ENCODE measurements at places on chromosomes 6 and 20.

DNA sequence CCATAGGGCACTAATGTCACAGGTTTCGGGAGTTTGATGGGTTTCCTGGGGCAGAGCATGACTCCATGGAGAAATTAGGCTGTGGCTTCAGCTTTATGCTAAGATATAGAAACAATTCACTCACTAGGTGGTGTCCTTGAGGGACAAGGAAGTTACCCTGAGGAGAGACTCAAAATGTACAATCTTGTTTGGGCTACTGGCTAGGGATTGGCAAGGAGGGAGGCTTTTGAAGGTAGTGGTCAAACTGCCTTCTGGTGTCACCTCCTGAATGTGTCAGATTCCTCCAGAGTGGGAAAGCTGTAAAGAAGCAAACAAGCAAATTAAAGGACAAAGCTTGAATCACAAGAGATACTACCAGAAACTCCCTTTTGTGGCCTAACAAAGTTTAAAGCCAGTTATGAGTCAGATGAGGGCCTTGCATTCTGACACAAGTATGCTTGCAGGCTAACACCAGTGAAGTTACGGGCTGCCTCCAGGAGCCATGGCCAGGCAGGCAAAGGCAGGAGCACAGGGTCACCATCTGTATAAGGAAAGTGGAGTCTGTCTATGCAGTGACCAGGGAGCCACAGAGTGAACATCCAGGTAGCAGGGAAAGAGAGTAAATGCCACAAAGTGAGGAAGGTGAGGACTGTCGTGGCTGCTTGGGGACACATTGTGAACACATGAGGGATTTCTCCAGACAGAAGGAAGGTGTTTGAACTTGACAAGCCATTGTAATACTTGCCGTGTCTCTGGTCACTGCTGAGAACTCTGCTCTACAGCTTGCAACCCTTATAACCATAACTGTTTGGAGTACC is 107.7 kb upstream of the DTNBP1 start:
- DNase-seq = no peak

GRCh38 chr6:158605266-158605878 is 39.2 kb downstream of the DYNLT1 start:
- peak; percentile 31 for DNase-seq

DNA sequence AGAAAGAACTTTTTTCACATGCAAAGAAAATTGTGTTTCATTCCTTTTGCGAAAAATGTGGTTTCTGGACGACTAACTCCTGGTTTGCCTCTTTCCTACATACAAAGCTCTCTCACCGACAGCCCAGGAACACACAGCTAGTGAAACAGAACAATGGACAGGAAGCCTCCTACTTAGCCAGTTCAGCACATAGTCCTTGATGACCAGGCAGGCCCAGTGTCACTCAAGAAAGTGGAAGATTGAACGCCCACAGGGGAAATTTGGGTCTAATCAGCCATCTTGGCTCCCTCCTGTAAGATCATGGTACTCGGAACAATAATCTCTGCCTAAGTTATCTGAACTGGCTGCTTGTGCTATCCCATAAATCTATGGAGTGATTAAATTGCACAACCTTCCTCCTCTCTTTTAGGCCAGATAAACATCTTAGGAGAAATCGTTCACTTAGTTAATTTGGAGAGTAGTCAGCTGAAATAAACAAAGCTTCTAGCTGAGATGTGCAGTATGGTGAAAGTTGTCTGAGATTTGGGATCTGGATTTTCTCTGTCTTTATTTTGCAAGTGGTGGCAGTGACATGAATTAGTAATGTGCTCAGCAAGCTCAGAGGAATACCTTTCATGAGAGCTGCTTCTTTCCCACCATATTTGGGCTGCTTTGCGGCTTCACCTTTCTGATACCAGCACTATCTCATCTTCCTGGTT is 147.0 kb downstream of the MTFR2 start:
- DNase-seq = no peak

- DNase-seq = no peak
Measured at GRCh38 chr6:6746333-6746969, 157.9 kb downstream of the LY86 start.

GRCh38 chr6:147282566-147282959 is 78.3 kb downstream of the STXBP5 start:
- no peak for DNase-seq

- DNase-seq = no peak
Measured at GRCh38 chr6:109791301-109791700, 100.2 kb downstream of the FIG4 start.

DNA sequence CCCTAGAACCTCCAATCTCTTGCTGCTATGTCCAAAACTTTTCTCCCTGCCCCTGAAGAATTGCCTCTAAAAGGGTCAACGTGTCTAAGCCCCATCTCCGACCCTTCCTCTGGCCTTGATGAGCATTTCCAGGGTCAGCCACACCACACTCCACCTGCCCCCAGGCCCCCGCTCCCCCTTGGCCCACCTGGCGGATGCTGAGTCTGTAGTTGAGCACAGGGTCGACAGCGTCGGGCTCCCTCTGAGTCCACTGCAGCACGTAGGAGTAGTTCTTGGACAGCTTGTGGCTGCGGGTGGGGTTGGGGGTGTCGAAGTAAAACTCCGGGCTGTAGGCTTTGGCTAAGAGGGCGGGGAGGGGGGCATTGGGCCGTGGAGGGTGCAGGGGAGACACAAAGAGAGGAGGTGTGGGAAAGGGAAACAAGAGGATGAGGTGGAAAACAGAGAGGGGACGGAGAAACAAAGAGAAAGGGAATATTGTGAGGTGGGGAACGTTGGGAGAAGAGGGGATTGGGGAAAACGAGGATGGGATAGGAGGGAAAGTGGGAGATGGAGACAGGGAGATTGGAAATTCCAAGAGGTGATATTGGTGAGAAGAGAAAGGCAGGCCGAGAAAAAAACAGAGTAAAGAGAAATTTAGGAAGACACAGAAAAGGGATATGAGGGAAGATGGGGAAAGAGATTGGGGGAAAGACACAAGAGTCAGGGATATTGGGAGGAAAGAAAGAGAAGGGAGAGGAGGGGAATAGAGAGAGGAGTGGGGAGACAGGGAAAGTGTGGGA is 50.5 kb downstream of the MDGA1 start:
- no peak for DNase-seq

DNA sequence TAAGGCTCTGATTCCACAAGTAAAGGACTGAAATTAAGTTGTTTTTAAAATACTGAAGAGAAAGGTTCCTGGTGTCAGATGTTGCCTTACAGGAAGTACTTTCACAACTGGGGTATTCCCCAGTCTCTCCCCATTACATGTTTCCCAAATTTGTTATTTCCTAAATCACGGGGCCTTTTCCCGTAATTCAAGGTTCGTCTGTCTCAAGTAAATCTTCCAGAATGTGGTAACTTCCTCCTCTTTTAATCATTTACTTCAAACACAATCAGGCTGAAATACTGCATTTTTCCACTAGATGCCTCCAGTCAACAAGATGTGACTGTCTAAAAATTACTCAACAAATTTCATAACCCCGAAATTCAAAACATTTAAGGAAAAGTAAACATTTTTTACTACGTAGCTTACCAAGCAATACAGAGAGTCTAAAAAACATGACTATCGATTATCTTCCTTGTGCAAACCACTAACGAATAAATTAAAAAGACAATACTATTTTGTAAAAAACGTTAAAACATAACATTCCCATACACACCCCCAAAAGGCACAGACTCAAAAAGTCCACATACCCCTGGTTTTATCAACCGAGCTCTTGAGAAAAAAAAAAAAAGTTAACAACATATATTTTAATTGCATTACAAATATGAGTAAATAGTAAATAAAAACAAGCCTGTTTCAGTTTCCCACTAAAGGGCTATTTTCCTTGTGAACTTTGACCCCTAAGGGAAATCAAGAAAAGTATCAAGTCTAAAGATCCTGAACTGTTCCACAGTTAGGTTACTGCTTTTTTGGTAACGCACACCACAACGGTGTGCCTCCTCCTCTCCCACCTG is 1.7 kb downstream of the SOD2 start:
- DNase-seq = peak; percentile 11

DNA sequence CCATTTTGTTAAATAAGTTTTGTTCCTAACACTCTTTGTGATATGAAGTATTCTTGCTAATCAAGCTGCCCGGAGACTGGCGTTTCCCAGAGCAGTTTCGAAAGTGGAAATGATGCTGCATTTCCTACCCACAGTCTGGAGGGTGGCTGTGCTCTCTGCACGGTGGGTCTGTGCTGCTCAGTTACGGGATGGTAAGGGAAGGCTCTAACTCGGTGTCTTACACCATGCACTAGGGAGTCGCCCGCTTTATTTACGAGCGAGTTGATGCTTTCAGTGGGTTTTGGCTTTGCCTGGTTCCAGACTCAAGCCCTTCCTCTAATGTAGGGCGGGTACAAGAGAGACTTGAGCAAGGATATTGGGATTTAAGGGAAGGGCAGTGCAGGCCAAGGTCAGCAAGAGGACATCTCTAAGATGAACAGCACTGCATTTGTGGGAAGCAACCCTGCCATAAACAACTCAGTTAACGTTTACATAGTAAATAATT is 180.1 kb upstream of the AKAP12 start:
- no peak for DNase-seq

DNA sequence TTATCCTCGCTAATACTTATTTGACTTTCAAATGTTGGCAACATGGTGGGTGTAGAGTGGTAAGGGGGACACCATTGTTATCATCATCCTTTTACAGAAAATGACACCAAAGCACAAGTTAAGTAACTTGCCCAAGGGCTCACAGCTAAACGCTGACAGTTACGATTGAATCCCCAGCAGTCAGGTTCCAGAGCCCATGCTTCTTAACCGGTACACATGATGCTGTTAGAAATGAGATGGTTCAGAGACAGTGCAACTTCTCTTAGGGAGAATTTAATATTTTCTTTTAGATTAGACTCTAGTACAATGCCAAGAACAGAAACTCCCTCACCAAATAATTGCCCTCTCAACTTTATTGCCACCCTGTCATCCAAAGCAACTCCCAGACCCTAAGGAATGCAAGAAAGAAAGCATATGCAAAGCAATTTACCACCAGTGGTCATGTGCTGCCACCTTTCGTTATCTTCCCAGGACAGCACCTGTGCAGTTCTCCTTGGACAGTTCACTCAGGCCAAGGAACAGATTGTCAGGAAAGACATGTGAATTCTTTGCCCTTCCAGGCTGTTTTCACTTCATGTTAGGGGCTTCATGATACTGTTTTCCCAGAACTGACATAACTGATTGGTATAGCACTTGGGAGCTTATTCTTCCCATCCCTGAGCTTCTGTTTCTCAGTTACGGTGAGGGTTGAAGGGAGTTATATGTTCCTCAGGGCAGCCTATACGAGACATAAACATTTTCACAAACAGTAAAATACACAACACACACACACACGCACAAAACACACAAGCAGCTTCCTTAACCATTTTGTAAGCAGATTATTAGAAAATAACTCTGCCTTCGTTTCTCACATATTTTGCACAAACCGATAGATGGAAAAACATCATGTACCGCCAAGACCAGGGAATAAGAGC is 5.1 kb downstream of the HLA-DMA start:
- DNase-seq = no peak

GRCh38 chr20:62475772-62476055 is at the start of gene GATA5:
Gene GATA5 (minus strand): TSS chr20:62475995. CDS start chr20:62475521, 474 bp downstream.
- no peak for DNase-seq

DNA sequence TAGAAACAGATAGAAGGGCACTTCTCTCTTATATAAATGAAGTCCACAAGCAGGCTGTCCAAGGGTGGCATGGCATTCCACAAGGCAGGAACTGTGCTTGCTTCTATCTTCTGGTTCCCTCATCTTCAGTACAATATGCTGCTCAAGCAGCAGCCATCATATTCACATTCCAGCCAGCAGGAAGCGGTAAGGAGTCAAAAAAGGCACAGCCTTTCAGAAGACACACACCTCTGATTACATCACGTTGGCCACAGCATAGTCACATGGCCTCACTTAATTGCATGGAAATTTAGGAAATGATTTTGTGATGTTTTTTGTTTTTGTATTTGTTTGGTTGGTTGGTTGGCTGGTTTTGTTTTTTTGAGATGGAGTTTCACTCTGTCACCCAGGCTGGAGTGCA is 19.0 kb downstream of the REM1 start:
- no peak for DNase-seq

- DNase-seq = no peak
Measured at GRCh38 chr6:36266913-36267644, 2.8 kb upstream of the PNPLA1 start.

DNA sequence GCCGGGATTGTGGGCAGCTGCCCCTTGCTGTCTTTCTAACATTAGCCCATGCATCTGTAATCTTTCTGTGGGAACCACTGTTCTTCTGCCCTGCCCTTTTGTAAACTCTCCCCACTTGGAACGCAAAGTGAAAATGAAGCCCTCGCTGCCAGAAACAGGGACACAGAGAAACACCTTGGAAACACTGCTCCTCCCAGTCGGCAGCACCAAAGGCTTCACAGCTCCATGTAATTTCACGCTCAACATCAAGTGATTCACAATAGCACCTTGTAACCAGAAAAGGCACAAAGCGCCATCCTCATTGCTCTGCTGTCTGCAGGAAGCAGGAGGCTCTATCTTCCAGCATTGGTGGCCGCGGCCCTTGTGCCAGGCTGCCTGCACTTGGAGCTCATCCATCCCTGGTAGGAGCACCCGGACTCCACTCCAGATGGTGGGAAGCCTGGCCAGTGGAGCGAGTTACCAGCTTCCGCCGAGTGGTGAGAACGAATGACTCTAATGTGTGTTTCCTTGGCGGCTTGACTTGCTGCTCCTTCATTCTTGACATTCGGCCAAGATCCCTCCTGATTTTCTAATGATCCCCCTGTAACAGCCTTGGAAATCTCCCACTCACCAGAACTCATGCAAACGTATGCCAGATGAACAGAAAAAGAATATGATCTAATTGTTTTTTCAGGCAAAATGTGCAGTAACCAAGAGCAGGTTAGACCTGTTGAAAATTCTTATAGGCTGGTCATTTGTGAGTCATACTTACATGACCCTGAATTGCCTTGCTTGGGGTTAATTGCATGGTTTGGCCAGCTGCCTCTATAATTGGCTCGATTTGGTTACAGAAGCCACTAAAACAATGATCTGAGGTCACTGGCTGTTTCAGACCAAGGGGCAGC is 169.1 kb upstream of the CDYL start:
- DNase-seq = peak; percentile 20

GRCh38 chr20:62215991-62216635 is 4.0 kb downstream of the HRH3 start:
- no peak for DNase-seq

GRCh38 chr6:12749531-12750379 is 33.2 kb downstream of the PHACTR1 start:
- no peak for DNase-seq

DNA sequence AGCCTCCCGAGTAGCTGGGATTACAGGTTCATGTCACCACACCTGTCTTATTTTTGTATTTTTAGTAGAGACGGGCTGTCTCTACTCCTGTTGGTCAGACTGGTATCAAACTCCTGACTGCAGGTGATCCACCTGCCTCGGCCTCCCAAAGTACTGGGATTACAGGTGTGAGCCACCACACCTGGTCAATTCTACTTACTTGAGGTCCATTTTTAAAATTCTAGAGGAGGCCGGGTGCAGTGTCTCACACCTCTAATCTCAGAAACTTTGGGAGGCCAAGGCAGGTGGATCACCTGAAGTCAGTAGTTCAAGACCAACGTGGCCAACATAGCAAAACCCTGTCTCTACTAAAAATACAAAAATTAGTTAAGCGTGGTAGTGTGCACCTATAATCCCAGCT is 7.8 kb downstream of the RIPOR3 start:
- DNase-seq = no peak
